Small intestine (tissue), 16 donors: ENCODE measurements at places on chromosomes 12 and 14. TPM values are rescaled to one million over a fixed set of nuclear protein-coding genes. Genes with fewer than 3 reads are reported as not detected.
A peak's percentile ranks its signal among the peaks of the same experiment; 100 is the strongest.

- H3K36me3 ChIP-seq = no peaks in the 10 kb centered on the region
- no peaks in the 10 kb centered on the region for H3K27me3 ChIP-seq
- H3K27ac ChIP-seq = no peak overlapping the region
- DNase-seq = no peak
- H3K4me3 ChIP-seq = no peak overlapping the region
Observed at GRCh38 chr14:104432611-104433231, 146.8 kb upstream of the C14orf180 start.

- no peak overlapping the region for H3K27ac ChIP-seq
- DNase-seq = no peak
- H3K36me3 ChIP-seq = no peaks in the 10 kb centered on the region
- H3K4me3 ChIP-seq = no peak overlapping the region
- H3K27me3 ChIP-seq = no peaks in the 10 kb centered on the region
Observed at GRCh38 chr14:34254031-34254430, 208.0 kb downstream of the SPTSSA start.

The CNTN1 gene
- 0.24 TPM for polyA plus RNA-seq

The C12orf54 gene
- polyA plus RNA-seq = not detected

The RHNO1 gene
- polyA plus RNA-seq = 23.0 TPM

DNA sequence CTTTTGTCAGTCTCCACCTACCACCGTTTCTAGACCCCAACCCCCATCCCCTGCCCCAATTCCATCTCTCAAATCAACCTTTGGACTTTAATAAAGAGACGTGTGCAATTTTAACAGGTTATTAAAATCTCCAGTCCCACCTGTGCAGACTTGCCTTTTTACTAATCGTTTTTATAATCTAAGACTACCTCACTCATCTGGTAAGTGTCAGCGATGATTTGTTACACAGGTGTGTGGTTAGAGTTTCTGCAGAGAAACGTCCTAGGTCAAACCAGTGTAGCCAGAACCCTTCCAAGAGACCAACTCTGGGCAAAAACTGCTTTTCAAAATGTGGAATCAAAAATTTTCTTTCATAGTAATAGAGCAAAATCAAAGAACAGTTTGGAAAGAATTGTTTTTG lies 60.4 kb upstream of the PELI2 start:
- H3K4me1 ChIP-seq = no peaks in the 10 kb centered on the region
- H3K36me3 ChIP-seq = no peaks in the 10 kb centered on the region
- no peak overlapping the region for H3K27ac ChIP-seq
- no peaks in the 10 kb centered on the region for H3K27me3 ChIP-seq
- no peak for DNase-seq

The ADAMTS20 gene
- not detected for polyA plus RNA-seq

GRCh38 chr14:60211153-60211552 lies 37.9 kb upstream of the PPM1A start:
- H3K27me3 ChIP-seq = no peaks in the 10 kb centered on the region
- DNase-seq = no peak
- H3K27ac ChIP-seq = no peak overlapping the region
- no peak overlapping the region for H3K4me3 ChIP-seq

GRCh38 chr14:94728950-94729349 lies 41.0 kb downstream of the GSC start:
- no peak for DNase-seq
- H3K4me3 ChIP-seq = no peak overlapping the region
- H3K27ac ChIP-seq = no peak overlapping the region
- H3K27me3 ChIP-seq = no peaks in the 10 kb centered on the region
- H3K36me3 ChIP-seq = no peaks in the 10 kb centered on the region

- no peaks in the 10 kb centered on the region for H3K36me3 ChIP-seq
- no peak overlapping the region for H3K4me3 ChIP-seq
- H3K27me3 ChIP-seq = no peaks in the 10 kb centered on the region
- H3K4me1 ChIP-seq = no peaks in the 10 kb centered on the region
Observed at GRCh38 chr12:129659961-129660622, 243.7 kb downstream of the TMEM132D start.

DNA sequence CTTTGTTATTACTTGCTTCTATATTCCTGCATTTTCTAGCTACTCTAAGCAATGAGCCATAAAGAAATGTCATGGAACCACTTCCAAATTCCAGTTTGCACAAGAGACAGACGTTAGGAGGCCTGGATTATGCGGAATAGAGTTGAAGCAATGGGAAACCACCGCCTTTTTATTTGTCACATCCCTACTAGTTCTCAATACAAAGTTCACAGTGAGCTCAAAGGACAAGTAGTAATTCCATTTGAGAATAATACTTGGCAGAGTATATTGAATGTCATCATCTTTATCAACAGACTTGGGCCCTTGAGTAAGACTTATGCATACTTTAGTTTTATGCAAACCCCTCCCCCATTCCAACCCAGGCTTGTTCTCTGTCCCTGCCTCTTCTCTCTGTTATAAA lies 3.7 kb upstream of the SLC15A5 start:
- no peaks in the 10 kb centered on the region for H3K4me1 ChIP-seq
- H3K36me3 ChIP-seq = no peaks in the 10 kb centered on the region
- DNase-seq = peak; percentile 94
- no peak overlapping the region for H3K4me3 ChIP-seq

GRCh38 chr12:119940897-119941296 lies 48.1 kb upstream of the BICDL1 start:
- H3K4me3 ChIP-seq = no peak overlapping the region
- H3K27ac ChIP-seq = no peak overlapping the region
- H3K36me3 ChIP-seq = no peaks in the 10 kb centered on the region
- DNase-seq = no peak
- H3K27me3 ChIP-seq = no peaks in the 10 kb centered on the region
- no peaks in the 10 kb centered on the region for H3K4me1 ChIP-seq

DNA sequence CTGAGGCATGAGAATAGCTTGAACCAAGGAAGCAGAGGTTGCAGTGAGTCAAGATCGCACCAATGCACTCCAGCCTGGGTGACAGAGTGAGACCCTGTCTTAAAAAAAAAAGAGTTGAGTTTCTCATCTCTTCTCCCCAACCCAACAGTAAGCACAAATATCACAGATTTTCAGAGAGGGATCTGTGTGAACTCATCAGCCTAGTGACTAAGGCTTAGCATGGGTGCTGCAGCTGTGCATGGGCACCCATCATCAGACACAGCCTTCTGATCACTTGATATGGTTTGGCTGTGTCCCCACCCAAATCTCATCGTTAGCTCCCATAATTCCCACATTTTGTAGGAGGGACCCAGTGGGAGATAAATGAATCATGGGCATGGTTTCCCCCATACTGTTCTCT lies 298.9 kb downstream of the PCNX1 start:
- no peak overlapping the region for H3K4me3 ChIP-seq
- H3K36me3 ChIP-seq = no peaks in the 10 kb centered on the region
- H3K27me3 ChIP-seq = no peaks in the 10 kb centered on the region

GRCh38 chr12:27709932-27710591 lies 570 bp upstream of the MRPS35 start:
- peak overlapping the region; percentile 87 for H3K4me3 ChIP-seq
- H3K36me3 ChIP-seq = no peaks in the 10 kb centered on the region
- no peak for DNase-seq
- peaks cover 11% of the 10 kb centered on the region for H3K4me1 ChIP-seq
- no peaks in the 10 kb centered on the region for H3K27me3 ChIP-seq
- H3K27ac ChIP-seq = peak overlapping the region; percentile 68

- H3K4me3 ChIP-seq = no peak overlapping the region
- no peaks in the 10 kb centered on the region for H3K36me3 ChIP-seq
- no peaks in the 10 kb centered on the region for H3K4me1 ChIP-seq
- peaks cover 2% of the 10 kb centered on the region for H3K27me3 ChIP-seq
- no peak for DNase-seq
Observed at GRCh38 chr14:88804035-88804434, 11.3 kb upstream of the EML5 start.

- H3K36me3 ChIP-seq = no peaks in the 10 kb centered on the region
- no peaks in the 10 kb centered on the region for H3K4me1 ChIP-seq
- no peaks in the 10 kb centered on the region for H3K27me3 ChIP-seq
Observed at GRCh38 chr12:89882050-89882449, 173.4 kb upstream of the ATP2B1 start.

DNA sequence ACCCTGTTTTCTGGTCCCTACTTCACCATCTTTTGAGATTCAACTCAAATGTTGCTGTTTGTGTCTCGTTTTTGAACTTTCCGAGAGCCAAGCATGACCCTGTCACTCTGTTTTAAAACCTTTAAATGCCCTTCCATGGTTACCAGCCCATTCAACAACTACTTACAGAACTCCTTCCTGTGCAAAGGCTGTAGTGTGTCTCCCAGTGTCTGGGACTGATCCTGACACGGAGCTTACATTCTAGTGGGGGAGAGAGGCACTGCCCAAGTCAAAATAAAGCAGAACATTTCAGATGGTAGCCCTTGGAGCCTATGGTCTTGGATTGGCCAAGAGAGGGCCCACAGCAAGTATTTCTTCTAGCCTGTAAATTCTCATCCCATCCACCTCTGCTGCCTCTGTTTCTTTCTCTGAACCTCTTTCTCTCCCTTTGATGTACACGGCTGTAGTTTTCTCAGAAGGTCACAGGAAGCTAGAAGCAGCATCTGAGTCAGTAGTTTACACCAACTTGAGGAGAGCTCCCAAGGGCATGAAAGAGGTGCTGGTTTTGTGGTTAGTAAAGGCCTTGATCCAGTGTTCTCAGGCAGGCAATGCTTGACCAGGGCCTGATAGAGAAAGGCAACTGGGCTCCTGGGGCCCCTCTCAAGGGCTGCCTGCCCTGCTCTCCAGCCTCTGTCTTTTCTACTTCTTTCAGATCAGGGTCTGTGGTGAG lies 42.3 kb upstream of the SLC24A4 start:
- DNase-seq = no peak
- no peaks in the 10 kb centered on the region for H3K4me1 ChIP-seq
- H3K27me3 ChIP-seq = no peaks in the 10 kb centered on the region
- H3K36me3 ChIP-seq = no peaks in the 10 kb centered on the region

The KRT72 gene
- 24.6 TPM for polyA plus RNA-seq

- H3K27me3 ChIP-seq = no peaks in the 10 kb centered on the region
- peaks cover 1% of the 10 kb centered on the region for H3K4me1 ChIP-seq
- H3K4me3 ChIP-seq = no peak overlapping the region
- DNase-seq = no peak
Observed at GRCh38 chr12:12715128-12715458, 2.1 kb upstream of the CDKN1B start.

GRCh38 chr14:77228056-77228455 lies 43.0 kb downstream of the NGB start:
- H3K36me3 ChIP-seq = no peaks in the 10 kb centered on the region
- no peaks in the 10 kb centered on the region for H3K27me3 ChIP-seq
- H3K4me3 ChIP-seq = no peak overlapping the region
- no peak for DNase-seq
- H3K27ac ChIP-seq = no peak overlapping the region
- no peaks in the 10 kb centered on the region for H3K4me1 ChIP-seq

DNA sequence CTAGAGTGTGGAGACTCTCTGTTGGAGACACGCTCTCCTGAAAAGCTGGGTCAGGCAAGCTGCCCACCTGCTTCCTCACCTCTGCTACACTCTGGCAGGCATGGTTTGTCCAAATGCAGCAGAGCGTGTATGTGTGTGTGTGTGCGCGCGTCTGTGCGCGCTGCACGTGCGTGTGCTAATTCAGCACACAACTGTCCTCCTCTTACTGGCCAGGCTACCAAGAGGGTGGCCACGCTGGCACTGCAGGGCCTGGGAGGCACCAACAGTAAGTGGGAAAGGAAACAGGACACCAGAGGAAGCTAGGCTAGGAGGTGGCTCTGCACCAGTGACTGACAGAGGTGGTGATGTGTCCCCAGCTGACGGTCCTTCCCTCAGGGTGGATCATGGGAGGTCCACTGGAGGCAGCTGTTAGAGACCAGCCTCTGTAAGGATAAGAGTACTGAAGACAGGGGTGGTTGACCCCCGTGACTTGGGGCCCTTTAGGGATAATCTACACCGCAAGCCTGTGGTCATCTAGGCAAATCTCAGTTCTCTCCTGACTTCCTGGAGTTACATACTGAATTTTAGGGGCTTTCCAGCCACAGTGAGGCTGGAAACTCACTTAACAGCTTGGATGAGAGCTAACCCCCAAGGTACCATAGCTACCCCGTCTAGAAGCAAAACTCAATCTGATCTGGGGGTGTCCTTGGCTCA lies 15.6 kb upstream of the TFCP2 start:
- DNase-seq = no peak
- peaks cover 2% of the 10 kb centered on the region for H3K4me1 ChIP-seq

DNA sequence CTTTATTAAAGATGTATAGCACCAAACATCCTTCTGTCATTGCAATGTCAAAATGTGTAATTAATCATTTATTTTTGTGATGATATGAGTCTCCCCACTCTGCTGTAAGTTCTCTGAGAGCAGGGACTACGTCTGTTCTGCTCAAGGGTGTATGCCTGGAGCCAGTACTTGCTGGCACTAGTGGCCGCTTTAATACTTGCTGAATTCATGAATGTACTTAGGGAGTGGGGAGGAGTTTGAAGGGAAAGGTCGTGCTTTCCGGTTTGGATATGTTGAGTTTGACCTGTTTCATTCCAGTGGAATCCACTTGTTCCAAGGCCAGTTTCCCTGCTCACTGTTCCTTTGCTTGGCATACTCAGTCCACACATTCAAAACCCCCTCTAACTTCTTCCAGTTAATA lies 1.9 kb upstream of the DCAF5 start:
- no peaks in the 10 kb centered on the region for H3K36me3 ChIP-seq
- DNase-seq = peak; percentile 35
- peaks cover 8% of the 10 kb centered on the region for H3K4me1 ChIP-seq
- no peaks in the 10 kb centered on the region for H3K27me3 ChIP-seq

GRCh38 chr12:124766727-124767065 lies 97.0 kb downstream of the SCARB1 start:
- no peak for DNase-seq
- no peaks in the 10 kb centered on the region for H3K4me1 ChIP-seq
- peak overlapping the region; percentile 42 for H3K27ac ChIP-seq
- no peaks in the 10 kb centered on the region for H3K27me3 ChIP-seq

DNA sequence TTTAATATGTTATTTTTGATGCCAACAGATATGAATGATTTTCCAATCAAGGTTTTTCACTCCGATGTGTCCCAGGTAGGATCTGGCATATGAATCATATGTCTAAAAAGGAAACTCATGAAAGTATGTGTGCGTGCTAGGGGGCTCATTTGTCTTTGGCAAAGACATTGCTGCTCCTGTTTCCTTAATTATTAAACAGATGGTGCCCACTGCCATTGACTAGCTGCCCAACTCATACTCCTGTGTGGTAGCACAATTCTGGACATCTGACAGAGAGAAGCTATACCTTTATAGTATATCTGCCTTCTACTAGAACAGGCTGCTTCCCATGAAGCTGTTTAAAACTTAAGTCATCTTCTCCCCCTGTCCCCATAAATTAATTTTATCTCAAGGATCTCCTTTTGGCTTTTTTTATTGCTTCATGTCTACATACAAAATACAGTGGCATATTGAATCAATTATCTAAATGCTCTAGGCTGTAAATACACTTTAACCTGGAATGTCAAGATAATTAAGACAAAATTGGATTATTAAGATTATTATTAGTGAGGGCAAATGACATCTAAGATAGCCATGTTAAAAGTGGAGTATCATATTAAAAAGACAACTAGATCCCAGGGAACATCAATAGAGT lies 1.4 kb upstream of the PDE3A start:
- H3K27me3 ChIP-seq = no peaks in the 10 kb centered on the region
- H3K4me1 ChIP-seq = no peaks in the 10 kb centered on the region
- H3K4me3 ChIP-seq = no peak overlapping the region
- H3K36me3 ChIP-seq = no peaks in the 10 kb centered on the region

The VASH1 gene
- 1.6 TPM for polyA plus RNA-seq
